ENCODE measurements at places on chromosomes 5 and 9.

DNA sequence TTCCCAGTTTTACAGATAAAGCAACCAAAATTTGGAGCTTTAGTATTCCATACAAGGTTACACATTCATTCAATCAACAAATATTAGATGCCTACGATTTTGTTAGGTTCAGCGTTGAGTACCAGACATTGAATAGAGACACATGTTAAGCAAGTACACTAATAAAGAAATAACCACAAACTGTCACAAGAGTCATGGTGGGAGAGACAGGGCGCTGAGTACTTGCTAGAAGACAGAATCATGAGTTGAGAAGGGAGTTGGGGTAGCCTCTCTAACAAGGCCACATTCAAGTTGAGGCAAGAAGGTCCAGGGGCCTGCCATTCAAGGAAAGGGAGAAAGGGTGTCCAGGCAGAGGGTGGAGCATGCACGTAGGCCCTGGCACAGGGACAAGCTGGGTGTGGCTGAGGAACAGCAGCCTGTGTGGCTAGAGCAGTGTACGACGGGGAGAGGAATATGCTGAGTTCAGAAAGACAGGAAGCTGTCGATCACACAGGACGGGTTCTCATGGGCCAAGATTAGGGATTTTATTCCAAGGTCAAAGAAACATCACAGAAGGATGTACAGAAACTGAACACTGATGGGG, 17.0 kb downstream of the CDK5RAP2 start:
- no peak for DNase-seq

DNA sequence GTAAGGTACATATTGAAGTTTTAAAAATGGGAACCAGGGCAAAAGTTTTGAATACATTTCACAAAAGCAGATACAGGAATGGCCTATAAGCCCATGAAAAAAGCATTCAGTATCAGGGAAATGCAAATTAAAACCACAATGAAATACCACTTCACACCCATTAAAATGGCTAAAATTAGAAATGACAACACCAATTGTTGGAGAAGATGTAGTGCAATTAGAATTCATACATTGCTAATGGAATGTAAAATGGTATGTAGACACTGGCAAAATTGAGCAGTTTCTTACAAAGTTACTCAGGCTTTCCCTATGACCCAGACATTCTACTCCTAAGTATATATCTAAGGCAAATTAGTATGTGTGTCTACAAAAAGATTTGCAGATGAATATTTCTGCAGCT, 34.2 kb downstream of the CDC14B start:
- DNase-seq, result no peak

GRCh38 chr9:105143136-105143430, 101.4 kb upstream of the SLC44A1 start:
- DNase-seq, result no peak

DNA sequence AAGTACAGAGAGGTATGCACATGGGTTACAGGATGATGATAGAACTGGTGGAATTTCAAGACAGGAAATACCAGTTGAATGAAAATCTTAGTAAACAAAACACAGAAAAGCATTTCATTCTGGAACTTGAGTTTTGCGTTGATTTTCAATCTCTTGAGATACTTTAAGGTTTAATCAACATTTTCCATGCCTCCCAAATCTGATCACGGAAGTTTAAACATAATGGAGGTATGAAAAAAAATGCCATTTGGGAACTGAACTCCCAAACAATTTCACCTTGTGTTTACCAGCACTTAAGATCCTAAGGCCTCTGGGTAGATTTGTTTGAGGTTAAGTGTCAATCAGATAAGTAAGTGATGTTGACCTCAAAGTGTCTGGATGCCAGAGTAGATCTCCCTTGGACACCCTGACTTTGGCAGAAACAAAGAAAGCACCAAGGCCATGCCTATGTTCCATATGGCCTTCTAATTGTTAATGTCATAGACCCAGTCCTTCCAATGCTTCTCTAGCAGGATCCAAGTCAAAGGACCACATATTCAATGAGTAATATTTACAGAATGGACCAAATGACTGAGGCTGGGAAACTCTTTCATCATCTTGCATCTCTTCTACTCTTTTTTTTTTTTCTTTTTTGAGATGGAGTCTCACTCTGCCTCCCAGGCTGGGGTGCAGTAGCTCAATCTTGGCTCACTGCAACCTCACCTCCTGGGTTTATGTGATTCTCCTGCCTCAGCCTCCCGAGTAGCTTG, 216.9 kb downstream of the ARRDC3 start:
- no peak for DNase-seq
